ENCODE measurements at places on chromosomes 2 and 18. TPM values are rescaled to one million over a fixed set of nuclear protein-coding genes. Genes with fewer than 3 reads are reported as not detected.

NEU4 gene
- total RNA-seq, result 0.17 TPM

HAAO gene
- total RNA-seq, result 12.2 TPM

CHCHD5 gene
- 12.3 TPM for total RNA-seq

INHBB gene
- total RNA-seq, result not detected

ABCG5 gene
- total RNA-seq, result not detected

All from bronchial smooth muscle cell (primary cell).